Caco-2 (cell line): ENCODE measurements at places on chromosomes 7 and 10.

- H3K4me1 ChIP-seq: peaks cover 13% of the 10 kb centered on the region; the same call in 1 of the 2 replicates
- H3K4me3 ChIP-seq: no peak overlapping the region
- no peak overlapping the region for H3K27ac ChIP-seq
Observed at GRCh38 chr10:70055550-70055949, 2.9 kb downstream of the MACROH2A2 start.

- peaks cover 26% of the 10 kb centered on the region for H3K36me3 ChIP-seq
- no peak overlapping the region for H3K4me3 ChIP-seq
- H3K4me1 ChIP-seq: no peaks in the 10 kb centered on the region
- no peaks in the 10 kb centered on the region for H3K27me3 ChIP-seq
- DNase-seq: no peak
- no peak overlapping the region for H3K27ac ChIP-seq
Observed at GRCh38 chr10:816958-817357, 114.5 kb downstream of the LARP4B start.

- no peak overlapping the region for H3K4me3 ChIP-seq
- H3K27me3 ChIP-seq: no peaks in the 10 kb centered on the region
- no peaks in the 10 kb centered on the region for H3K36me3 ChIP-seq
- no peak for DNase-seq
Observed at GRCh38 chr7:16295558-16295957, 125.8 kb downstream of the CRPPA start.

- no peaks in the 10 kb centered on the region for H3K4me1 ChIP-seq
- no peak for DNase-seq
- H3K27ac ChIP-seq: no peak overlapping the region
Observed at GRCh38 chr10:8312781-8313180, 258.3 kb downstream of the GATA3 start.

DNA sequence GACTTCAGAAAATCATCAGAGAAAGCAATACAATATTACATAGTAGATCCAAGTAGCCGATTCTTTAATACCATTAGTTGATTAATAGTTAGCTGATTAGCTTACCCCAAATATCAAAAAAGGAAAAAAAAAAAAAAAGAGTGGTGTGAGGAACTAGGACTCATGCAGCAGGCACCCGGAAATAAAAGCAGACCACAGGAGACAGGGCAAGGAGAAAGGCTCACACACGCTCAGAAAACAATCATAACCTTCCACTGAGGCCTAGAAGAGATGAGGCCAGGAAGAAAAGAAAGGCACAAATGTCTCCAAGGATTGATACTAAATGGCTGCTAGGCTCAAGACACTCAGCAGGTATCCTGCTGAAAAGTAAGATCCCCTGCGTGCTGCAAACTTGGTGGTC is 25.9 kb downstream of the TRDMT1 start:
- H3K27me3 ChIP-seq: no peaks in the 10 kb centered on the region
- H3K4me3 ChIP-seq: no peak overlapping the region
- no peaks in the 10 kb centered on the region for H3K4me1 ChIP-seq
- H3K36me3 ChIP-seq: no peaks in the 10 kb centered on the region

- DNase-seq: no peak
- H3K36me3 ChIP-seq: no peaks in the 10 kb centered on the region
- H3K4me3 ChIP-seq: no peak overlapping the region
- no peaks in the 10 kb centered on the region for H3K4me1 ChIP-seq
- H3K27ac ChIP-seq: no peak overlapping the region
Observed at GRCh38 chr7:156019776-156020565, 207.7 kb upstream of the SHH start.

DNA sequence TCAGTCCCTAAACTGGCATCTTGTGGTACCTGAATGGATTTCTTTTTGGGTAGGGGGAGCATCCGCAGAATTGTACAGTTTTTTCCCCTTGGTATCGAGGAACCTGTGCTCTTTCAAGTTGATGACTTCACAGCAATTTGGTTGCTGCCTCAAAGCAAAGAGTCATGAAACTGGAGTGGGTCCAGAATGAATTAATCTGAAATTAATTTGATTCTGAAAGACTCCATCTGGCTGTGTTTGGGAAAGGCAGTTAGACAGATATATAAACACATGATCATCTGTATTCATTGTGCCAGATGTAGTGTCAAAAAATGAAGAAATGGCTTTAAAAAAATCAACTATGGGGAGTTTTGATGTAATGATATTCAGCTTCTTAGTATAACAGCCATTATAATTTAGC is 136.1 kb downstream of the CELF2 start:
- no peaks in the 10 kb centered on the region for H3K36me3 ChIP-seq
- peaks cover 2% of the 10 kb centered on the region; the same call in 1 of the 2 replicates for H3K27me3 ChIP-seq
- H3K4me1 ChIP-seq: no peaks in the 10 kb centered on the region
- H3K27ac ChIP-seq: no peak overlapping the region
- H3K4me3 ChIP-seq: no peak overlapping the region
- DNase-seq: no peak

GRCh38 chr7:26627891-26628341 is 236.5 kb downstream of the SKAP2 start:
- no peak overlapping the region for H3K4me3 ChIP-seq
- no peaks in the 10 kb centered on the region for H3K4me1 ChIP-seq
- no peak for DNase-seq
- 0 out of 2 replicates have a peak, but pooled peaks cover 2% of the 10 kb centered on the region for H3K27me3 ChIP-seq

GRCh38 chr10:123502983-123503382 is 163.2 kb upstream of the GPR26 start:
- H3K4me1 ChIP-seq: no peaks in the 10 kb centered on the region
- DNase-seq: no peak
- H3K27ac ChIP-seq: no peak overlapping the region
- H3K4me3 ChIP-seq: no peak overlapping the region

DNA sequence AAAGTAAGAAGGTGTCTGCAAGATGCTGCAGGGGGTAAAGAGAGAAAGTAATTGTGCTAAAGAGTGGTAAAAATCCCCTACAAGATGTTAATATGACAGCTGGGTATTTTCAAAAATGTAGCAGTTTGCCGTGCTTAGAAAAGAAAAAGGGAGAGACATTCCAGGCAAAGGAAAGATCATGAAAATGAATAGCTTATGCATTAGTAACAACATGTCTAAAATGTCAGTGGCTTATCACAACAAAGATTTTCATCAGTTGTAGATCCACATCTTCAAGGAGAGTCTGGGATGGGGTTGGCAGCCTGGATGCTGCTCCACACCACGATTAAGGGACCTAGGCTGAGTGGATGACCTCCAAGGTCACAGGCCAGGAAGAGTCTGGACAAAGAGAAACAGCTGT is 920.9 kb downstream of the GRID1 start:
- no peaks in the 10 kb centered on the region for H3K36me3 ChIP-seq
- no peak overlapping the region for H3K27ac ChIP-seq
- DNase-seq: no peak
- H3K27me3 ChIP-seq: no peaks in the 10 kb centered on the region
- H3K4me3 ChIP-seq: no peak overlapping the region
- H3K4me1 ChIP-seq: no peaks in the 10 kb centered on the region

DNA sequence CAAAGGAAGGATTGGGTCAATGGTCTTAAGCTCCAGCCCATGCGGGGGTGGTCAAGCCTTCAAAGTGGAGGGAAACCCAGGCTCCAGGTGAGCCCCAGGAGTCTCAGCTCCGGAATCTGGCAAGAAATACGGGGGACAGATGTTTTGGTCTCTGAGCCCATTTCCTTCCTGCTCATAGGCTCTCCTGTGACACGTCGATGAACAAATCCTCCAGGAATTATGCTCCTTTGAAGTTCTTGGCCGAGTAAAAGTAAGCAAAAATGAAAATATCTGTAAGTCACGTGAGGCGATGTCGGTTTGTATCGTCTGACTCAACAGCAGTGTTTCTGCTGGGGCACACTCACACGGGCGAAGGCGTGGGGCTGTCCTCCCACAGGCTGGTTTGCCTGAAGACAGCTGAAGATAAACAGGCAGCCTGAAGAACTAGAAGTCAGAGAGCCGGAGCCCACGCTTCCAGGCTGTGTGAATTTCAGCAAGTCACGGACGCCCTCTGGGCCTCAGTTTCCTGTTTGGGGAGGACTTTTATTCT is 52.6 kb upstream of the SMNDC1 start:
- no peak for DNase-seq
- no peaks in the 10 kb centered on the region for H3K27me3 ChIP-seq
- no peak overlapping the region for H3K4me3 ChIP-seq
- no peaks in the 10 kb centered on the region for H3K36me3 ChIP-seq
- H3K27ac ChIP-seq: no peak overlapping the region

DNA sequence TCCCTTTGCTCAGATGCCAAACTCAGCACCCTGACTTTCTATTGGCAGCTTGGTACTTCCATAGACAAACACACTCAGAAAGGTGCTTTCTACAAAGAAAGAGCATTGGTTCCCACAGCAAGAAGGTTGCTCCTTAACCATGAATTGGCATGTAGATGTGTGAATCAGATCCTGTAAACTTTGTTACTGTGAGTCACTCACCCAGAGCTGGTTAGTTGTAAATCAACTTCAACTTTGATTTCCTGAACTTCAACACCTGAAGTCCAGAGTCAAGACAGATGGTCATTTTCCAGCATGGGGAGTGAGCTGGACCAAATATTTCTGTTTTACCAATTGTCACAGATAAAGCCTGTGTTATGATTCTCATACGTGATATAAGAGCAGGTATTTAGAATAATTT is 797.2 kb downstream of the TNS3 start:
- no peaks in the 10 kb centered on the region for H3K36me3 ChIP-seq
- H3K27ac ChIP-seq: no peak overlapping the region
- no peaks in the 10 kb centered on the region for H3K4me1 ChIP-seq
- H3K4me3 ChIP-seq: no peak overlapping the region

DNA sequence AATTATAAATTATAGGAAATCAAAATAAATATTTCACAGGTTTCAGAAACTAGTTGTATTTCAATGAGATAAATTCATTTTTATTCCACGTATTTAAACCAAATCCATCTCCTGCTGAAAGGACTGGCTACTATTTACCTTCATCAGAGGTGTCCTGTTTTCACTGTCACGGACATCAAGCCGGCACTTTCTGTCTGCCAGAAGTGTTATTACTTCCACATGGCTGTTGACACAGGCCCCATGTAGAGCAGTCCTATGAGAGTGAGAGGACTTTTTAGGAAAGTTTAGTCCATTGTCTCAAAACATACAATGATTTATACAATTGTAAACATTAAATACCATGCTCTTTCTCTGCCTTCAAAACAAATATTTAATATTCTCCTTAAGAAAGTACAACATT is 100.4 kb upstream of the ACBD5 start:
- peaks cover 2% of the 10 kb centered on the region; the same call in 1 of the 2 replicates for H3K27me3 ChIP-seq
- H3K36me3 ChIP-seq: no peaks in the 10 kb centered on the region
- no peak for DNase-seq
- no peak overlapping the region for H3K4me3 ChIP-seq
